GM04504 (cell line): ENCODE measurements at places on chromosomes 2 and 18.

DNA sequence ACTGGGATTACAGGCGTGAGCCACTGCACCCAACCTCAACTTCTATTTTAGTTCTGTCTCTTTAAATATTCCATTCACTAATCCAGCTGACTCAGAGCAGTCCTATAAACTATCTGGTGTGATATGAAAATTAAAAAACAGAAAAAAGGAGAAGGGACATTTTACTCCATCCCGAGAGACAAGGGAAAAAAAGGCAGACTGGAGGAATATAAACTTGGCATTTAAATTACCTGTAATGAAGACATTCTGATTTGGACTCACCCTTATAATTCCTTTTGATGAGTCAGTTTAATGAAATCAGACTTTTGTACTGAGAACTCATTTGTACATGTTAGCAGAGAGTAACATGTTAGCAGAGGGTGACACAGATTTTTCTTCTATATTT lies 74.8 kb upstream of the RIOK3 start:
- DNase-seq: no peak

DNA sequence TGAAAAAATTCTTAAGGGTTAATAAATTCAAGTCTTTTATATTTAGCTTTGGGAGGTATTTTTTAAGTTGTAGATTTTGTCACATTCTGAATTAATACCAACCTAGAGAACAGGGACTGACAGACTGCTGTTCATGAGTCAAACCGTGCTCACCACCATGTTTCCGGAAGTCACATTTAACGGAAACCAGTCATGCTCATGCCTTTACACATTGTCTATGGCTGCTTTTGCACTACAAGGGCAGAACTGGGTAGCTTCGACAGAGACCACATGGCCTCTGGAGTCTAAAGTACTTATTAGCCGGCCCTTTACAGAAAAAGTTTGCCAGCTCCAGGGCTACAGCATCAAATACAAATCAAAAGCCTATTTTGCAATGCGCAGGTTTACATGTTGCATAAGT lies 33.3 kb downstream of the LONRF2 start:
- DNase-seq: no peak

DNA sequence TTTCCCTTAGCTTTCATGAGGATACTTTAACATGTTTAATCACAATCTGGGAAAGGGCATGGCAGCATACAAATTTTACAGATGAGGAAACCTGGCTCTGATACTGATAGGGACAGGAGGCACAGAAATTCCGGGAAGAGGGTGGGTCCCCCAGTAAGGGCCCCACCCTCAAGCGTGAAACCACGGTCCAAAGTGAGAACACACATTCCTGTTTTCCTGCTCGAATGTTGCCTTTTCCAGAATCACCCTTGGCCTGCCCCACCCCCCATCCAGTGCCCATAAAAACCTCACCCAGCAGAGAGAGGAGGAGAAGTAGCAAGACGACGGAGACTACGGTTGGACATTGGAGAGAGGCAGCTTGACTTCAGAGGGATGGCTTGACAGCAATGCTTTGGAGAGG lies 98.2 kb downstream of the HIBCH start:
- DNase-seq: no peak

DNA sequence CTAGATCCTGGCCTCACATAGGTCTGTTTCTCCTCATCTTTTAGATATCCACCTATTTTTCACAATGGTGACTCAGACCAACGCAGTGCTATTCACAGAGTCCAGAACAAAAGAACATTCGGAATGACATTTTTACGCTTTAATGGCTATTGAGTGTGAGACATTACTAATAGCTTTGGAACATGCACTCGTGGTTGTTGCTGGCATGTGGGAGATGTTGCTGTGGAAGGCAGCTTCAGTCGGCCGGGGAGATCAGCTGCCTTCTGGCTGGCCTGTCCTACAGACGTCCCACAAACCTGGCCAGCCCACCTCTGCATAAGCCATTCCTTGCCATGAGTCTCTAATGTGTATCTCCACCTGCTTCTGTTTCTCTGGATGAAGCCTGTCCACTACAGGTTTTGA lies 3.4 kb downstream of the MBP start:
- DNase-seq: peak; percentile 87

GRCh38 chr2:72145289-72145657 lies 2.4 kb downstream of the CYP26B1 start:
- DNase-seq: no peak

GRCh38 chr2:234032279-234032856 lies 18.1 kb upstream of the SPP2 start:
- DNase-seq: peak; percentile 32

GRCh38 chr2:136205615-136206014 lies 87.7 kb upstream of the CXCR4 start:
- DNase-seq: no peak

GRCh38 chr2:229409751-229410181 lies 138.7 kb upstream of the PID1 start:
- DNase-seq: no peak

- no peak for DNase-seq
Measured at GRCh38 chr2:181770150-181770549, 89.8 kb upstream of the NEUROD1 start.

- peak; percentile 9 for DNase-seq
Measured at GRCh38 chr2:170324640-170325046, 146.7 kb downstream of the MYO3B start.

DNA sequence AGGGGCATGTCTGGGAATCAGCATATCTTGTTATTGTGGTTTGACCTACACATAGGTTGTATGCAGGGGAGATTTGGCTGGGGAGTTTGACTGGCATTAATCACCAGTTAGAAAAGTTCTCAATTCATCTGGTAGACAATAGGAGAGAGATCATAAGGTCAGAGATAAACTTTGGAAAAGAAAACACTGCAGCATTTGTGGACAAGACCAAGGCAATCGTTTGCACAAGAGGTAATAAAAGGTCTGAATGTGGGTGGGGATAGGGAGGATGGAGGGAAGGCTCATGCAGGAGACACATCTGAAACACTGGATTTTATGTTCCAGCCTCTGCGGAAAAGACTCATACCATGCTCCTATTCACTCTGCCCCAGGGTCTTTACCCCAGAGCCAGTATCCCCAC lies 136.9 kb downstream of the MAIP1 start:
- no peak for DNase-seq

GRCh38 chr2:234161932-234162331 lies 111.4 kb downstream of the SPP2 start:
- no peak for DNase-seq

DNA sequence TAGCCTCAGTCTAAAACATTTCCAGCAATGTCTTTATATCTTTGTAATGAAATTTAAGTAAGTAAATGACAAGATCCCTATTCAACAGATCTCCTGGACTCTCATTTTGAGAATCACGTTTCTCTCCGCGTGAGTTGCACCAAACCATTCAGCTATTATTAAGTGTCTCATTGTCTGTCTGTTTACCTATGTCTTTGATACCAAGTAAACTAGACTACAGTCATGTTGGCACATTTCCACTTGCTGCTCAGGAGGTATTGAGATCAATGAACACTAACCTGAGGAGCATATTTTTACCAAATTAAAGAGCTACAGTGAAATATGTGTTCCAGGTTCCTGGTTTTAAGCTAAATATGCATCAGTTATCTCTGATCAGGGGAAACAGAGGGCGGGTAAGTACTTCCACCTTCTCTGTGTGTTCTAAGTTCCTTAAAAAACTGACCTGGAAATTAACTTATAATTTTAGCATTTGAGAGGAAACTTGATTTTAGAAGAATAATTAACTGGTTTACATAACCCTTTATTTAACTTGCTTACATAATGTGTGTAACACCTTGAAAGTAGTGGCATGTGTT lies 125.8 kb downstream of the OSBPL6 start:
- no peak for DNase-seq
